NCI-H1092 (cell line): ENCODE measurements at places on chromosomes 7 and 10.

DNA sequence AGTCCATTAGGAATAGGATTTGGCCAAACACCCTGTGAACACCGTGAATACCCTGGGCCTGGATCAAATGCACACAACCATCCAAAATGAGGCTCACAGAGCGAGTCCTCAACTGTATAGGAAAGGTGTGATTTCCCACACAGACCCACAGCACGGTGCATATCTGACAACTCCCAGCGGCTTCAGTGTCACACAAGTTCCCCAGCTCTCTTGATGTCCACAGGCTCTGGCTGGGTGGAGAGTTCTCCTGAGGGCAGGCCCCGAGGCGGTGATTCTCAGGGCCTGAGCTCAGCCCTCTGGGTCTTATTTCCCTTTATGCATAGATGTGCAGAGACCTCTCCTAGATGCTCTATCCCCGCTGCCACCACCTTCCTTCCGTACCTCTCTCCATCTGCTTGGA, 64.1 kb downstream of the SH3PXD2A start:
- DNase-seq: no peak

DNA sequence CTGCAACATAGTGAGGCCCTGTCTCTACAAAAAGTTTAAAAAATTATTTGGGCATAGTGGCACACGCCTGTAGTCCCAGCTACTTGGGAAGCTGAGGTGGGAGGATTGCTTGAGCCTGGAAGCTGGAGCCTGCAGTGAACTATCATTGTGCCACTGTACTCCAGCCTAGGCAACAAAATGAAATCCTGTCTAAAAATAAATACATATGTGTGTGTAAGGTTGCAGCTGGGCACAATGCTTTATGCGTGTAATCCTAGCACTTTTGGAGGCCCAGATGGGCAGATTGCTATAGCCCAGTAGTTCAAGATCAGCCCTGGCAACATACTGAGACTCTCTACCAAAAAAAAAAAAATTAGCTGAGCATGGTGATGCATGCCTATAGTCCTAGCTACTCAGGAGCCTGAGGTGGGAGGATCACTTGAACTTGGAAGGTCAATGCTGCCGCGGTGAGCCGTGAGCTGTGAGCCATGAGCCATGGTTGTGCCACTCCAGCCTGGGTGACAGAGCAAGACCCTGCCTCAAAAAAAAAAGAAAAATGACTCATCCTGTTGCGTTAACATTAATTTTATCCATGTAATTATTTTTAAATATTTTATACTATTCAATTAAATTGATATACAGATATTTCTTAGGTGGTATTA, 38.3 kb downstream of the CCAR1 start:
- no peak for DNase-seq

GRCh38 chr7:45596665-45597095, 22.5 kb downstream of the ADCY1 start:
- no peak for DNase-seq

- no peak for DNase-seq
These were observed 6.9 kb downstream of the ITGB1 start for GRCh38 chr10:32951111-32951510.

GRCh38 chr10:71715860-71716259, 3.7 kb downstream of the C10orf105 start:
- no peak for DNase-seq

DNA sequence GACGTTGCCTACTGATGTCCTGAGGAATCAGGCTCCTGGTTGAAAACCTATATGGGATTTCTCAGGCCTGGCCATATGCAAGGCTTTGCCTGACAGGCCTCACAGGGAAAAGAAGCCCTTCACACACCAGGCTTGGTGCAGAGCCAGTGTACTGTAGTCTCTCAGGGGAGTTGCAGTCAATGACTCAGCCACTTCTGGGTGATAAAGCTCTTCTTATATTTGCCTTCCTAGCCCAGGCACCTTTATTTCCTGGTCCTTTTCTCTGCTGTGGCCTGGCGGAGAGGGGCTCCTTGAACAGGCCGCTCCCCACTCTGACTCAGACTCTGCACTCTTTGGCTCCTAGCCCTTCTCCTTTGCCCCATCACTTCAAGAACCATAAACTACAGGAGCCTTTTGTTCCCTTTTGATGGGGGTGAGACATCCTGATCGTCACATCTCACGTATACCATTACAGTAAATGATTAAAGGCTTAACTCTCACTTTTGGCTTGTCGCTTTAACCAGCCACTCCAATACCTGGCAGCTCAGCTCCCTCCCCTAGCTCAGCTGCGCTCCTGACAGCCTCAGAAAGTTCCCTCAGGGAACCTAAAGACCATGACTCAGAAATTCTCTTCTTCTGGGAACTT, 33.5 kb downstream of the DPY19L1 start:
- peak; percentile 92 for DNase-seq

GRCh38 chr10:3538656-3539531, 246.1 kb downstream of the KLF6 start:
- DNase-seq: peak; percentile 15

DNA sequence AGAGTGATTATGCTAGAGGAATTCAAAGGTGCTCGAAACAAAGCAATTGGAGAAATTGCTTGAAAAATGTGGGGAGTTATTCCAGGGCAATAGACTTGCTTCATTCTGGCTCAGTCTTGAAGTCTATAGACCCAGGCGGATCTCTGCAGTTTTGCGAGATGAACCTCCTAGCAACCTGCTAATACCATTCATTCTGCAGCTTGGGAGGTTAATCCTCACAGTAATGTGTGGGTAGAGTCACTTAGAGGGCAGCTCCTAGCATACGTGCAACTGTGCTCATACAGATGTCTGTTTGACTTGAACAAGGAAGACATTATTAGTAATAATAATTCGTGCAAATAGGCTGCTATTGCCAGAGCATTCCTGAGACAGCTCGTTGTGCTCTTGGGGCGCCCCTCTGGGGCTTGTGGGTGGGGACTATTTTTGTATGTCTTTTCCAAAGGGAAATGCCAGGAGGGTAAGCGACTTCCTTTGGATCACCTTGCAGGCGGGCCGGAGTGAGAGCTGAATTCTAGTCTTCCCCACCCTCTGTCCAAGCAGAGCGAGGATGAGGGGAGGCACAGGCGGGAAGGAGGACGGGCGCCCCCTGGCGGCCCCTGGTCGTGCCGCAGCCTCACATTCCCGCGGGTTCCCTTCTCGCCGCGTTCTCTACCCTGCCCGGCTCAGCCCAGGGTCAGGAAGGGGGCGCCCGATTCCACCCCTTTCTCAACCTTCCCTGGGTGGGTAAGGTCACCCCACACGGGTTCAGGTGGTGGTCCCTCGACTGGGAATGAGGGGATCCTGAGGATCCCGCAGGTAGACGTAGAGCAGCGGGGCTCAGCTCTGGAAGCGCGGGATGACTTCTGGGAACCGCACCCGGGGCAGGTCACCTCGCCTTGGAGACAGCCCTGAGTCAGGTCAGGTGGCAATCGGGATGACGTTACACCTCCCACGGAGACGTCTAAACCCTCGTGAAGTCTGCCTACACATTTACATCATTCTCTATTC, 241.5 kb downstream of the PHTF2 start:
- DNase-seq: no peak

DNA sequence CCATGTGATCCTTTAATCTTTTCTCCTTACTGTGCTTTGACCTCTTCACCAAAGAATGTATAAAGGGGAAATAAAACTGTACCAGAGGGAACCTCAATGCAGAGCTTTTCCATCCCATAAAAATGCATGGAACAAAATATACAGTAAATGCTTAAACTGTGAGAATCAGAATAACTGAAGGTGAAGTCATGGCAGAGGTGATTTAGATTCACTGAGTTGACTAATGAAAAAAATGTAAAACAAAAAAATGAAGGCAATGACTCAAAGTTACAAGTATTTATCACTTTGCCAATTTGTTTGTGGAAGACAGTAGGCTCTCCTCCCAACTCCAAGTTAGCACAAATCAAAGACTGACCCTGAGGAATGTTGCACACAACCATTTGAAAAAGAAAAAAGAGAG, 1331.6 kb upstream of the SORCS1 start:
- DNase-seq: no peak

DNA sequence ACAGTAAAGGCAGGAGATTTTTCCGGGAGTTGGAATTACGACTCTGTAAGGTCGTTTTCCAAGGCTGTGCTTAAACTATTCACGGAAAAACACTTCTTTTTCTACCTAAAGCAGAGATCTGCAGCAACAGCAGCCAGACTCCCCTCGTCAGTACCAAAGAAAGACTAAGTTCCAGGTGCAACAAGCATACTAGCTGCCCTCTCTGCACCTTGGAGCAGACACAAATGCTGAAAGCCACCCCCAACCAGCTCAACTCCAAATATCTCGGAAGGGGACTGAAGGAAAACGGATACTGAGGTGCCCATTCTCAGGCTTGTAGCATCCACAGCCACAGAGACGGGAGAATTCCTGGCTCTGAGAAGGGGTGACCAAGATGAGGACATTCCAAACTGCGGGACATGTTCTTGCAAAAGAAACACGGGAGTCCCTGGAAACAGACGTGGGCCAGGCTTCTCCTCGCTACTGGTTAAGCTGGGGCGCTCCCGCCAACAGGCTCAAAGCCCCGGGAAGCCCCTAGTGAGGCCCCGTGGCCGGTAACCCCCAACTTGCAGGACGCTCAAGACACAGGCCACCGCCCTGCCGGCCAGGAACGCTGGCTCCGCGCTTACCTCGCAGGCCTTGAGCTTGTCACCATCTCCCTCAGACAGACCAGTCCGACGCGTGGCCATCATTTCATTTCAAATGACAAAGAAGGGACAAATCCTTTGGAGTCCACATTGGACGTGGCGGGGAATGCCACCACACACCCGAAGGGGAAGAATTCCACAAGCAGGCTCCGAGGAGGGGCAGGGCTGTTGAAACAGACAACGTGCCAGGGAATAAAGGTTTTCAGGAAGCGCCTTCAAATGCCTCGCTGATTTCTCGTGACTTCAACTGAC, 2.2 kb downstream of the ARHGAP21 start:
- DNase-seq: no peak

GRCh38 chr10:128042131-128042610, 84.1 kb downstream of the MKI67 start:
- no peak for DNase-seq

GRCh38 chr7:149423449-149424110, 37.3 kb downstream of the ZNF777 start:
- DNase-seq: peak; percentile 27

- no peak for DNase-seq
These were observed 19.0 kb downstream of the FAM53B start for GRCh38 chr10:124725171-124725631.

- no peak for DNase-seq
These were observed 79.1 kb upstream of the PDCD4 start for GRCh38 chr10:110792476-110793125.

GRCh38 chr7:101985057-101985902, 167.9 kb downstream of the CUX1 start:
- no peak for DNase-seq
